ENCODE measurements at places on chromosomes 3 and 15.

GRCh38 chr3:141060327-141060726 is 9.2 kb downstream of the SPSB4 start:
- DNase-seq, result no peak

GRCh38 chr15:51931638-51932037 is 39.9 kb downstream of the LEO1 start:
- DNase-seq, result no peak

DNA sequence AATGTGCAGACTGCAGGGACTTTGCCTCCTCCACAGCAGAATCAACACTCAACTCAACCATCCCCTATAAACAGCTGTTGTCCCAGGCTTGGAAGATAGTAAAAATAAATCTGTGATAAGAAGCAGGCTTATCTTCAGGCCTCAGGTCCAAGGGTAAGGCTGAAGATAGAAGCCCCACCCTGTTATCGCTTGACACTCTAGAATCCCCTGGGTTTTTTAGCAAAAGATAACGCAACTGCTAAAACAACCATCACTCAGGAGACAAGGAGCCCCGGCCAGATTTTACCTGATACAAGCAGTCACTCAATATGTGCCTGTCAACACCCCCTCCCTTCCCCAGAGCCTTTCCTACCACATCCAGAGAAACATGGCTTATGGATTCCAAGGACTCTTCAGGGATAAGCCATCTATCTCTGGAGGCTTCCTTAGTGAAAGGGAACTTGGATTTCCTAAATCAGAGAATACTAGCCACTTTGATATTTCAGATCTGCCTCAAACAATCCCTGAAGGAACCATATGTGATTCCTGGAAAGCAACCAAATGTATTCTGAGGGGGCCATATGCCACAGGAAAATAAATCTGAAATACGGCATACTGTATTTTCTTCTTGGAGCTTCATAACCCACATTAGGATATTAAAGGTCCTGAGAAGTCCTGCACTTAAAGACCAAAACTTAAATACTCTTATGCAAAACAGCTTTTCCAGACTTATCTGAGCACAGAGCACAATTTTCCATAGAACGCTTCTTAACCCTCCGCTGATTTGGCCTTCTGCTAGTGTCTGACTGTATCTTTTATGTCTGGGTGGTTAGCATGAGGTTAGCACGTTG is 60.4 kb downstream of the LYZL4 start:
- DNase-seq, result no peak

GRCh38 chr3:11915621-11916424 is 69.1 kb upstream of the TAMM41 start:
- DNase-seq, result no peak

GRCh38 chr3:23762214-23762613 is 43.5 kb upstream of the UBE2E1 start:
- no peak for DNase-seq

GRCh38 chr15:43100971-43101370 is 4.9 kb downstream of the UBR1 start:
- no peak for DNase-seq

DNA sequence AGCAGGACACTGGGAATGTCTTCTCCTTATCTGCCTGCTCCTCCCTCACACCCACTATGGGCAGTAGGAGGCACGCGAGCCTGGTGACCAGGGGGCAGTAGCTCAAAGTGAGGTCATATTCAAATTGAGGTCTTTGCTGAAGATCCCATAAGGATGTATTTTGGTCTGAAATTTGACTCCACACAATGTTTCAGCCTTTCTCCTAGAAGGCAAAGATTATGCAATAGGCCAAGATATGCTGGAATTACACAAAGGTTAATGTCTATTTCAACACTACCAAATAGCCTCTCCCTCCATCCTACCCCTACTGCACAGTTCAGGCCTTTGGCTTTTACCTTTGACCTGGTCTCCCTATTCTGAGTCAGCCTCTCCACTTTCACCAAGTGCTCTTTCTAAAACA is 203.0 kb downstream of the TIGIT start:
- DNase-seq, result no peak

- DNase-seq, result no peak
Observed at GRCh38 chr15:52006702-52007340, 12.2 kb upstream of the MAPK6 start.

DNA sequence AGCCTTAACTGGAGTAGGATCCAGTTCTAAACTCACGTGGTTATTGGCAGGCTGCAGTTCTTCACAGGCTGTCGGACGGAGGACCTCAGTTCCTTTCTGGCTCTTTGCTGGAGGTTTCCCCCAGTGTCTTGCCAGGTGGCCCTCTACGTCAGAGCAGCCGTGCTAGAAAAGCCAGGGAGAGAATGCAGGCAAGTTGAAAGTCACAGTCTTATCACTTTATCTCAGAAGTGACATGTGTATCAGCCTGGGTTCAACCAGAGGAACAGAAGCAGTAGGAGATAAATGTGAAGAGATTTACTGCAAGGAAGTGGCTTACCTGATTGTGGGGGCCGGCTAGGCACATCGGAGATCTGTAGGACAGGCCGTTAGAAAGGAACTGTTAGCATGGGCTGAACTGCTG is 125.3 kb upstream of the BNIP2 start:
- no peak for DNase-seq

DNA sequence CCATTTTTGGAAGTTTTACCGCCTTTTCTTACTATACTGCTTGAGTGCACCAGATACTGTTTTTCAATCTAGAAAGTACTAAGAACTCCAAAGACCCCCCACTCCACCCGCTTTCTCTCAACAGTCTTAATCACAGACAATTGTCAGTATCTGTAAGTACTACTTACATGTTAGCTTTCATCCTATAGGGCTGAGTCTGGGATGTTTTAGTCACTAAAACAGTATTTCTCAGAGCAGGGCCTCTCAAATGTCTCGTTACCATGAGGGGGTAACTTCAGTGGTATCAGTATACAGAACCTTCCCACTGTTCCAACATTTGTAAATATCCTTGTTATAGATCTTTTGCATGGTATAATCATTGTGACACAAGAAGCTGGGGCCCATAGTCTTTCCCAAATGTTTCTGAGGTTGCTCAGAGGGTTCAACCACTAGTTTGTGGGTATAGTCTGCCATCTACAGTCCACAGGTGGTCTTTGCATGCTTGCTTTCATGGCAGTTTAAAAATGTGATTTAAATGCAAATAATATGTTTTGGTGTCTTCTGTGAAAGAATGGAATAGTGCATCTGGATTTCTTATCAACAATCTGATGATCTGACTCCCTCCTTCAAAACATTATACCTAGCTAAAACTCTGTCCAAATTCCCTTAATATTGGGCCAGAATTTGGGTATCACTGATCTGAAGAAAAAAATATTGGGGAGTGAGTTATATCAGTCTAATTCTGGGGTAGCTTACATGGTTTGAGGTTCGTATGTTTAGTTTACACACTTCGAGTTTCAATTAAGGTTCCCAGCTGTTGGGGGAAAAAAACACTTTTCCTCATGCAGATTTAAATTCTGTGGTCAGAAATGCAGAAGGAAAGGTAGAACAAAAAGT is 18.0 kb upstream of the DNAJC13 start:
- DNase-seq, result no peak

DNA sequence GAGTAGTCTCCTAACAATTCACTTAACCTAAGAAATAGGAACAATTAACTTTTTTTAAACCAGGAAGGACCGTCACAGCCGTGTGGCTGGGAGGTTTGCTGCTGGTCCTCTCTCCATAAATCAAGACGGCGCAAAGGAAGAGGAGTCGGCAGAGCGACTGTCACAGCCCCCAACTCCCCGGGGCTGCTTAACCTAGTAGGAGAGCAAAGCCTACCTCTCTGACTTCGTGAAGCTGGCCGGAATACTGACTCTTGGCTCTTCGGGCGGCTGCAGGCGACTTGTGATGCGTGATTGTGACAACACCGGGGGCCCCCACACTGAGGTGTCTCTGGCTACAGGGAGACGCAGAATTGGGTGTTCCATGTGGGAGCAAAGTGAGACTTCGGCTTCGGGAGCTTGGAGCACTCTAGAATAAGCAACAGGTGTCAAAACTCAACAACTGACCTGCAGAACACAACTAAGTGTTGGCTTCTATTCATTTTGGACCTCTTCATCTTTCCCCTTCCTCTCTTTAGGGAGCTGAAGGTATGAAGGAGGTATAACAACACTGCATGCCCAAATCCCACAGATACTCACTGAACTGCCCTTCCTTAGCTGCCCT is 151.1 kb downstream of the OSBPL10 start:
- DNase-seq, result no peak

GRCh38 chr3:51681453-51681852 is 10.4 kb downstream of the TEX264 start:
- DNase-seq, result no peak

DNA sequence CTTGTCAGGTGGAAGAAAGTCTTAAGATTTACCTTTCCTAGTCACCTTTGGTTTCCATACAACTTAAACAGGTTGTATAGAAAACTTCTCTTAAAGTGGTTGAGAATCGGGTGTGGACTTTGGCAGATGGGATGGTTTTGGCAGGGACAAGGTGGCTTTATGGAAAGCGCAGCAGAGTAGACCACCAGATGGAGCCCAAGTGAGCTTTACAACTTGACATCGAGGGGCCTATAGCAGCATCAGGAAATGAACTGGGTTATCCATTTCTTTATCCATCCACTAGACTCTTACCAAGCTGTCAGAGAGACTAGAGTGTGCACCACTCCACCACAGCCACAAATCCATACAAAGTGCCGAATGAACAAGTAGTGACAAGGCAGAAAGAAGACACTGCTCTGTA is 85.3 kb upstream of the MBNL1 start:
- DNase-seq, result peak; percentile 40

DNA sequence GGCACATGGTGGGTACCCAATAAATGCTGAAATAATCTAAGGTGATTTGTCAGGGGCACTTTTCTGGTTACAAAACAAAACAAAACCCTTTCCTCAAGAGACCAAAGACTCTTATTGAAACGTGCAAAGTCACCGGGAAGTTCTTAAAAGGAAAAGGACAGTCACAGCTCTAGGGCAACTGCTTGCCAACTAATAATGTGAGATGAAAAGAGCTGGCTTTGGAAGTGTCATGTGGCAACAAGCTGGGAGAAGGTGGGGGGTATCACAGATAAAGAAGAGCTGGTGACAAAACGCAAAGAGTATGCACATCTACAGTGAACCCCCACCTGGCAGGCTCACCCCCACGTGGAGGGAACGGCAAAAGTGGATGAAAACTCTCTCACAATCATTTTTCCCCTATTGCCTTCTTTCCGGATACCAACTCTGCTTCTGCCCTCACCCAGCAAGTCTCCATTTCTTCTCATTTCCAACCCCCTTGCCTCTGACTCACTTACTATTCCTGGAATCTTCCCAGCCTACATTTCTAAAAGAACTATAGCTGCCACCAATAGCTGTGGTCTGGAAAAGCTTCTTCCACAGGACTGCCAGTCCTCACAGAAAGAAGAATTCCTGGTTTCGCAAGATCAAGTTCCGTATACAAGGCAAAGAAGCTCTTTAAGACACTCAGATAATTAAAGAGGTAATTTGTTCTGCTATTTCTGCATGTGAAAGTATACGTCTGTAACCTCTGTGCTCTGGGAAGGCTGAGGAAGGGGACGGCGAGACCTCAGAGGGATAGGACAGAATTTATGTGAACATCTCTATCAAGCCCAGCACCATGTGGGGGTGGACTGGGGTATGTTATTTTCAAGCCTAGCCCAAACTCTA is 21.8 kb upstream of the ANPEP start:
- DNase-seq, result no peak

GRCh38 chr3:195425849-195426248 is 17.0 kb downstream of the ACAP2 start:
- no peak for DNase-seq

DNA sequence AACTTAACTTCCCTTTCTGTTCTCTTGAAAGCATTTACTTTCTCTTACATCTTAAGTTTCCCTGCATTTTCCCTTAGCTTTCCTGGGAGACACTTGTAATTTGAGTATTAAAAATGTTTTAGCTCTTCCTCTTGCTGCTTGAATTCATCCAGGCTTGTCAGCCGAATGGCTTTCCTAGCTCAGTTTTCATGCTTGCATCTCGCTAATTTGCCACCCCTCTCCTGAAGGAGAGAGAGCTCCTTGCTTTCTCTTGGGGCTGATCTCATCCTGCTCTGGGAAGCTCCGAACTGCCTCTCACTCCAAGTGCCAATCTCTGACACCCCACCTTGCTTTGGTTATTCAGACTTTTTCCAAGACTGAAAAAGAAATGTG is 374.6 kb upstream of the TBL1XR1 start:
- DNase-seq, result no peak

DNA sequence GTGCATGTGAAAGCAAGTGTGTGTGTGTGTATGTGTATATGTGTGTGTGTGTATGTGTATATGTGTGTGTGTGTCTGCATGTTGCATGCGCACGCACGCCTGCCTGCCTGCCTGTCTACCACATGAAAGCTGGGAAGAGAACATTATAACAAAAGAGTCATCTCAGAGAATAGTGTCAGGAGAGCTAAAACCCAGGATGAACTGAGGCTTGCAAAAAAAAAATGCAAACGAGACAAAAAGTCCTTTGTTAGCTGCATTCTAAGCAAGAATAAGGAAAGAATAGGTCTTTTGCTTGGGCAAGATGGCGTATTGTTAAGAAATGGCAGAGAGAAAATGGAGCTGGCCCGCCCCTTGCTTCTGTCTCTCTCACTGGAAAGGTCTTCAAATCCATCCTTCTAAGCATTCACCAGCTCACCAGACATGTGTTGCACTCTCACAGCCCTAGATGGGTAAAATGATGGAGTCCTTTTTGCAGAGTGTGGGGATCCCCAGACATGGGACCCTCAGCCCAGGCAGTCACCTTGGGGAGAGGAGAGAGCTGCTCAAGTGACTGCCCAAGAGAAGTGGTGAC is 16.4 kb downstream of the WNT7A start:
- no peak for DNase-seq

GRCh38 chr3:42149975-42150374 is 58.8 kb downstream of the TRAK1 start:
- no peak for DNase-seq

DNA sequence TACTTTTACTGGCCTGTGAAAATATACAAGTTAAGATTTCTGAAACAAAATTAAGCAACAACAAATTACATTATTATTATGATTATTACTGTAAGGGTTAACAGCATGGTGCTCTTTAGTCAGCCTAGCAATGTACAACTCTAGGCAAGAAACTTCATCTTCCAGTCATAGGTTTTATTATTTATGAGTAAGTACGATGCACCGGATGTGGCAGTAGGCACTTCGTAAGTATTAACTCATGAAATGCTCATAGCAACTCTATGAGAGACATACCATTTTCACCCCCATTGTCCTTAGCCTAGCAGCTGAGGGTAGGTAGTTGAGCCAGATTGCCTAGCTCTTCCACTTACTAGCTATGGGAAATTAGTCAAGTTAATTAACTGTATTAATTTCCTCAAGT is 68.0 kb upstream of the PTPRG start:
- no peak for DNase-seq

- no peak for DNase-seq
Observed at GRCh38 chr3:150680562-150680961, 23.2 kb downstream of the ERICH6 start.

DNA sequence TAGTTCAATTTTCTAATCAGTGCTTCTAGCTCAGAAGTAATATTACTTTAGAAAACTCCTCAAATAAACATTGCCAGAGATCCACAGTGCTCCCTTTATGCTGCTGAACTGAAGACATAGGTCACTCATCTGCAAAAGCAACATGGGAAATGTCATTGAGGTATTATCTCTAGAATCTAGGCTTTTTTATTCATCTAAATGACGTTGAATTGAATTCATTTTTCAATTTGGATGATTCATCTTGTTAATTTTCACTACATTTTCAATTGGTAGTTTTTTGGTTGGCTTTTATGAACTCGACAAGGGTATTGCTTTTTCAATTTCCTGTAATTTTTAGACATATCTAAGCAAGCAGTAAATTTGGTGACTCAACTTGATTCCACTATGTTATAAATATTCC is 275.4 kb downstream of the NFKBIZ start:
- no peak for DNase-seq

- no peak for DNase-seq
Observed at GRCh38 chr3:66938338-66938963, 59.7 kb upstream of the KBTBD8 start.
